Globus pallidus (tissue), 1 donor: ENCODE measurements at places on chromosomes 3 and 15.

DNA sequence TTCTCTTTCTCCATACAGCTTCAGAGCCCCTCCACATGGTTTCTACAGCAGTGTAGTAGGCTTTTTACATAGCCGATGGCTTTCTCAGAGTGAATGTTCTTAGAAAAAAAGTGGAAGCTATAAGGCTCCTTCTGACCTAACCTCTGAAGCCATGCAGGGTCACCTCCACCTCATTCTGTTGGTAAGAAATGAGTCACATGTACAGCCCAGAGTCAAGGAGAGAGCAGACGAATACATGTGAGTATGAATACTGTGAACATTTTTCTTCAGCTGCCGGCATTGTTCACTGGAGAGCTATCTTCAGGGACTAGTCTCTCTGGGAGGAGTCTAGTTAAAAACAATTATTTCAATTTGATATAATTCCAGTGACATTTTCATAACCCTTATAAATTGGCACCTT is 68.2 kb upstream of the THRB start:
- no peak for DNase-seq

- DNase-seq, result no peak
These were observed 45.5 kb downstream of the GREM1 start for GRCh38 chr15:32763295-32763694.

GRCh38 chr3:148459931-148460513 is 237.7 kb upstream of the AGTR1 start:
- no peak for DNase-seq

GRCh38 chr3:3629911-3630310 is 169.3 kb upstream of the LRRN1 start:
- DNase-seq, result no peak

DNA sequence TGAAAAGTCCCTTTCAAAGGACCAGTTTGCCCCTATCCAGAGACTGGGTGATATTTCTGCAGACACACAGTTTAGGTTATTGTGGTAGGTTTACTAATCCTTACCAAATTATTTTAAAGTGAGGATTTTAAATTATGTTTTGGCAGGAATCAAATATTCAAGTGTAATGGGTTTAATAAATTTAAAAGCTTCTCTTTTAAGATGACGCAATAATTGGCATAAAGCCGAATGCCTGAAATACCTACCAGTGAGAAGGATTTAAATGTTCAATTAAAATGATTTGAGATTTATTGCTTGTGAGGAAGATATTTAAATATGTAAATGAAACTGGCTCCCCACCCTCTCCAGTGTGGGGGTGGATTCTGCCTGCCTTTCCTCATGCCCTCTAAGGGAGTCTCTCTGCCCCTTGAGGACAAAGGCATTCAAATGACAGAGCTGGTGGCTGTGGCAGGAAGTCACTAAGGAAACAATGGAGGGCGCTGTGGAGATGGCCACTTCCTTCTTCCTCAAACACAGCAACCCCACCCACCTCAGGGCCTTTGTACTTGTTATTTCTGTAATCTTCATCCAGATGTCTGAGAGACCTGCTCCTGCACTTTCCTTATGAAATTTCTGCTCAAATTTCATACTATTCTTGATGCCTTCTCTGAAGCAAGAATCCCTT is 131.7 kb downstream of the TNIK start:
- no peak for DNase-seq

GRCh38 chr15:100336061-100336460 is 5.7 kb downstream of the ADAMTS17 start:
- no peak for DNase-seq

GRCh38 chr15:85048430-85048829 is 66.8 kb downstream of the PDE8A start:
- DNase-seq, result no peak

GRCh38 chr3:186786922-186787321 is 3.5 kb downstream of the EIF4A2 start:
- DNase-seq, result no peak

DNA sequence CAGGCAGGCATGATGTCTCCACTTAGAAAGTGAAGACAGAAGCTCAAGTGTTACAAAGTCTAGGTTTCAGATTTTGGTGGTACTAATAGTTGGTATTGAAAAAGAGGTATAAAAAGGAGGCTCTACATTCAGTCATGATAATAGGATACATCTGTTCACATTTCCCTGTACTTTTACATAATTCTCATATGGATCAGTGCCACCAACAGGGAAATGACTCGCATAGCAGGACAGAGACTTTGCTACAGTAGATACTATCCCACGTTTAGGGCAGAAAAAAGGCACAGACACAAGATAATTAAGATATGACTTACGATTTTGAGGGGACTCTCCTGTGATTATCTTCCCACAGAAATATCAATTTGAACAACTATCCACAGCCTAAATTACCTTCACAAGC is 1062.9 kb upstream of the EPHA6 start:
- DNase-seq, result no peak

GRCh38 chr15:71349336-71349735 is 234.1 kb downstream of the THSD4 start:
- DNase-seq, result no peak

DNA sequence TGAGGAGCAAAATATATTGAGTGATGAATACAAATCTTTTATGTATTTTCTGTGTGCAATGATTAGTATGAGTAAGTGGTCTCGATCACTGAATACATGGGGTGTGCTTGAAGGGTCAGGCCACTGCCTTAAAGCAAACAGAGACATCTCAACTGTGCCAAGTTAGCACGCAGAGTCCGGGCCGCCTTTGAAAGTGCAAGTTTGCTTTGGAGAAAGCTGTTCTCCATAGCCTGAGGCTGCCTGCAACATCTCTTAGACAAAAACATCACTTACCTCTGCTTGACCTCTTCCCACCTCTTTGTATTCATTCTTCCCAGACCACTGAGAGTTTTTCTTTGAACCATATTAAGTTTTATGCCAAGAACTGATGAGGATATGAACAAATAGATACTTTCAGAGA is 267.0 kb downstream of the ZBTB20 start:
- DNase-seq, result no peak

GRCh38 chr15:67319961-67320360 is 65.4 kb downstream of the IQCH start:
- DNase-seq, result no peak

GRCh38 chr3:15873415-15873814 is 75.6 kb upstream of the ANKRD28 start:
- DNase-seq, result no peak

DNA sequence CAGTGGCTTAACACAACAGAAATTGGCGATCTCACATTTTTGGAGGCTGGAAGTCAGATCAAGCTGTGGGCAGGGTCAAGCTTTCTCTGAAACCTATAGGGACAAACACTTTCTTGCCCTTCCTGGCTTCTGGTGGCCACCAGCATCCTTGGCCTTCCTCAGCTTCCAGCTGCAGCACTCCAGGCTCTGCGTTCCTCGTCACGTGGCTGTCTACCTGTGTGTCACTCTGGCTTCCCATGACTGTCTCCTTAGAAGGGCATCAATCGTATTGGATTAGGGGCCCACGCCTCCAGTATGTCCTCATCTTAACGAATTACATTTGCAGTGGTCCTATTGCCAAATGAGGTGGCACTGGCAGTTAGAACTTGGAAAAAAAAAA is 25.8 kb downstream of the DNASE1L3 start:
- DNase-seq, result no peak

DNA sequence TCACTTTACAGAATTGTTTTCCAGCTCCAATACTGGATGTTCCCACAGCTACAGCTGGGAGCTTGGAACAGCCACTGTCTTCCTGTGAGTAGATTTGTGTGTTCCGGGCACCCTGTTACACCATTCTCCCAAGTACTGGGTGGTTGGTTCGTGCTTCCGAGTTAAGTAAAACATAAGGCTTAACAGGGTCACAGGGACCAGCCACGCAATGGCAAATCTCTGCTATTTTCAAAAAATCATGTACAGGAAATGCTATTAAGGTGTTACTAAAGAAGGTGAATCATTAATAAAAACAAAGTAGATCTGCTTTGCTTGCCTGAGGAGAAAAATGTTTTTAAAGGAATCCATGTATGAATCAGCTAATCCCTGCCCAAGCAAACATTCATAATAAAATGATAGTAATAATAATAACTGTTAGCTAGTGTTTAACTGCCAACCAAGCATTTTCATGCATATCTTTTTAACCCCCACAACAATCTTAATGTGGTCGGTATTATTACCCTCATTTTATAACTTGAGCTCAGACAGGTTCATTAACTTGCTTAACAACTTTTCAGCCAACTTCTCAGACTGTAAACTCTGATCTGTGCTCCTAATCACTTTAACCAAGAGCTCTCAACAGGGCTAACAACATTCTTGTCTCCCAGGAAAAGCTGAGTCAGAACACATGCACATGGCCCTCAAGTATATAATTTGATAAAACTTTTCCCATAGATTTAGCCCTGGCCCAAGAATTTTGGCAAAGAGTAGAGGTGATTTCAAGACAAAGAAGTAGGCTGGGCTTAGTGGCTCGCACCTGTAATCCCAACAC is 2.7 kb upstream of the C2CD4A start:
- DNase-seq, result no peak
